ENCODE measurements at places on chromosomes 5 and 9.

DNA sequence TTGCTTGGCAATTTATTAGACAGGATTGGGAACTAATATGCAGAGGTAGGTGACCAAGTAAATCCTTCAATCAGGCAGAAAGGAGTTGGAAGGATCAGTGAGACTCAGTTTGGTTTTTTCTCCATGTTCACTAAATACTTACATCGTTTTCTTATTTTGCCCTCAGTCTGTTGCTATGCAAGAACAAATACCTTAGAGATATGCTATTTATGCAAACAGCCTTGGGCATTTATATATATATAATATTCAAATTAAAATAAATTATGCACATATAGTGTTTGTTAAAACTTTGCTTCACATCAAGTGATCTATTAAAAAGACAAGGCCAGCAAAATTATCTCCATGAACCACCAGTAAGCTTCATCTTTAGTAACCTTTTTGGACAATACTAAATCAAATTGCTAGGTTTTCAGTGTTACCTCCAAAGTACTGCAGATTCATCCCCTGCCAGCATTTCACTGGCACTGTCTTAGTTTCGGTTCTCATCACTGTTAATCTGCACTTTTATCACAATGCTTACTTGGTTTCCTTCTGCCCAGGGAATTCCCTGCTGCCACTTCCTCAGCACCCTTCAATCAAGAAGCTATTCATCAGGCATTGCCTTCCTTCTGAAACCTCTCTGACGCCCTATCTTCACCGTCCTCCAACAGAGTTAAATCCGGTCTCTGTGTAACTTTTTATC, 26.0 kb upstream of the LIFR start:
- no peak for DNase-seq

- DNase-seq, result no peak
Measured at GRCh38 chr9:136054146-136054545, 40.9 kb downstream of the NACC2 start.

GRCh38 chr9:5884191-5884590, 6.5 kb upstream of the MLANA start:
- DNase-seq, result no peak

- DNase-seq, result no peak
Measured at GRCh38 chr5:127988146-127988760, 95.3 kb upstream of the SLC12A2 start.

- no peak for DNase-seq
Measured at GRCh38 chr9:101566904-101567724, 27.7 kb downstream of the PPP3R2 start.
